Fibroblast of lung (primary cell): ENCODE measurements at places on chromosomes 13 and 19. TPM values are rescaled to one million over a fixed set of nuclear protein-coding genes. Genes with fewer than 3 reads are reported as not detected.

Gene CD22
- total RNA-seq, result 1.2 TPM in 1 of 2 replicates, not detected in the other

Gene CDC16
- 43.4 and 52.2 TPM in 2 replicates for total RNA-seq

Gene MBD3L2
- total RNA-seq, result not detected in 2 replicates

Gene CLN5
- total RNA-seq, result 37.8 and 38.0 TPM in 2 replicates

Gene PLVAP
- total RNA-seq, result not detected in 2 replicates

Gene WDR88
- total RNA-seq, result under 0.01 TPM in 1 of 2 replicates, not detected in the other

Gene ZNF541
- 0.17 TPM in 1 of 2 replicates, not detected in the other for total RNA-seq

Gene CYSLTR2
- total RNA-seq, result not detected in 2 replicates

Gene SLC27A1
- total RNA-seq, result 20.0 and 25.3 TPM in 2 replicates
